ENCODE measurements at places on chromosomes 6 and 20.

DNA sequence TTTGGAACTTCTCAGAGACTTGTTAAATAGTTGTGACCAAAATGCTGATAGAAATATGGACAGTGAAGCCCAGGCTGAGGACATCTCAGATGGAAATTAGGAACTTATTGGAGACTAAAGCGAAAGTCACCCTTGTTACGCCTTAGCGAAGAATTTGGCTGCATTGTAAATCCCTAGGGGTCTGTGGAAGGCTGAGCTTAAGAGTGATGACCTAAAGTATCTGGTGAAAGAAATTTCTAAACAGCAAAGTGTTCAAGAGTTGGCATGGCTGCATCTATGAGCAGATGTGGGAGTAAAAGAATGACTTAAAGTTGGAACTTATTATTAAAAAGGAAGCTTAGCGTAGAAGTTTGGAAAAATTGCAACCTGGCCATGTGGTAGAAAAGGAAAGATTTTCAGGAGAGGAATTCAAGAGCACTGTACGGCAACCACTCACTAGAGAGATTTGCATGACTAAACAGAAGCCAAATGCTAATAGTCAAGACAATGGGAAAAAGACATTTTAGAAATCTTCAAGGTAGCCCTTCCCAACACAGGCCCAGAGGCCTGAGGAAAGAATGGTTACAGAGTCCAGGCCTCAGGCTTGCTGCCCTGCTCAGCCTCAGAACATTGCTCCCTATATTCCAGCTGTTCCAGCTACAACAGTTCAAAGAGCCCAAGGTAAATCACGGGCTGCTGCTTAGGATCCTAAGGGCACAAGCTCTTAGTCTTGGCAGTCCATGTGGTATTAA lies 61.6 kb upstream of the TNFRSF21 start:
- DNase-seq = no peak

GRCh38 chr6:33997265-33997664 lies 148.6 kb downstream of the GRM4 start:
- no peak for DNase-seq

GRCh38 chr6:114119056-114119455 lies 148.1 kb upstream of the HDAC2 start:
- DNase-seq = no peak

DNA sequence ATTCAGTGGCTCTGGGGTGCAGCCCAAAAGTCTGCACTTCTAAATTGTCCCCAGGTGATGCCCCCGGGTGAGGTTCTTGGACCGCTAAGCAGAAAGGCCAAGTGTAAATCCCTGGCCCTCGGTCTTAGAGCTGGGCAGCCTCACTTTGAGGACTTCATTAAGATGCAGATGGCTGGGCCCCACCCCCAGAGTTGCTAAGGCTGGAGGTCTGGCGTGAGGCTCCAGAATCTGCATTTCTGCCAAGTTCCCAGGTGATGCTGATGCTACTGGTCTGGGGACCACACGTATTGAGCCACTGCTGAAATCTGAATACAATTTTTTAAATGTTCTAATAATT lies 735 bp upstream of the SLC23A2 start:
- DNase-seq = no peak

GRCh38 chr20:43096126-43096930 lies 93.4 kb downstream of the PTPRT start:
- DNase-seq = no peak

- DNase-seq = no peak
Measured at GRCh38 chr20:35329435-35330139, 37.4 kb upstream of the FAM83C start.

DNA sequence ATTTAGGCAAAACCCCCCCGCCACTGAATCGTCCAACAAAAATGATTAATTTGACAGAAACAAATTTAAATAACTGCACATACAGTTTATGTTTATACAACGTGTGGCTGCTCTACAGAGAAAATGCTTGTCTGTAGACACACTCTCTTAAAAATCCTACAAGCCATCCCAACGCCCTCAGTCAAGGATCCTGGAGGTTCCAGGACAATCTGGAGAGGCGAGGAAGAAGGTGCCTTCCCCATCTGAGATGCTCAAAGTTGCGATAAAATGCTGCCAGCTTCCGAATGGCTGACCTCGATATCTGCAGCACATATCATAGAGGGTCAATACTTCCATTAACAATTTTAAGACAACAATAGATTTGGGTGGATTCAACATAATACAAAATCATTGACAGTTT lies 25.3 kb downstream of the ZNF217 start:
- DNase-seq = no peak

DNA sequence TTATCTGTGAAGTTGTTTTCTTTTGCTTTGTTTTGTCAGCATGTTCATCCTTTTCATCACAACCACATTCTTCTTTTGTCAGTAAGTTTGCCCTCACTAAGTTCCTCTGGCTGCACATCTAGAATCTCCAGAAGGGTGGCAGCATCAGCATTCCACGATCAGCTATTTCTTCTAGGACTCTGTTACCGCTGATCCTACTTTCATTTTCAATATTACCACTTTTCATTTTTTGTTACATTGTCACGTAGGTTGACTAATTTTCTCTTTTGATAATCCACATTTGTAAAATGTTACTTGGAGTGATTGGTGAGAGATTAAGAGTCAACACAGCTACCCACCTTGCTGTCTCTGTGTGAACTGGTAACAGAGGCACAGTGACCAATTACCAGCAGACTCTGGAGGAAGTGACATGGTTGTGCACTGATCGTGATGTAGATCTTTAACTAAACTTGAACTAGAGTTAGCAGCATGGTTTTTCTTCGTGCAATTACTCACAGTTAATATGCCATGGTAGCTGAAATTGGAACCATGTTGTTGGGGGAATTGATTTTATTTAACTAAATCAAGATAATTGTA lies 307.9 kb upstream of the SLC35B3 start:
- no peak for DNase-seq

GRCh38 chr20:57049296-57049695 lies 217.1 kb downstream of the BMP7 start:
- no peak for DNase-seq

GRCh38 chr6:113148566-113148965 lies 708.6 kb upstream of the MARCKS start:
- DNase-seq = no peak

DNA sequence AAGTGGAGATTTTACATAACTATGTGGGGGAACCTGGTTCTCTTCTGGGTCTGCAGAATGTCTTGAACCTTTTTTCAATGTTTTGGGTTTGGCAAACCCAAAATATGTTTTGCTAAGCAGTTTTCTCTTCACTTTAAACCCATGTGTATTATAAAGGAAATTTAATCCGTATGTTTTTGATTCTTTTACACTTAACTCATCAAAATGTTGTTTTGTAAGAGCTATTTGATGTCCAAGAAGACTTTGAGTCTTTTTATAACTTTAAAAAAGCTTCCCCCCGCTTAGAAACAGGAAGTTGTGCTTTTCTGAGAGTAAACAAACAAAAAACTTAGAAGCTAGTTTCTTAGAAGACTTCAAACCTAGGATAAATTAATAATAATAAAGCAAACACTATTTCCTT lies 81.9 kb upstream of the CEP162 start:
- DNase-seq = no peak

DNA sequence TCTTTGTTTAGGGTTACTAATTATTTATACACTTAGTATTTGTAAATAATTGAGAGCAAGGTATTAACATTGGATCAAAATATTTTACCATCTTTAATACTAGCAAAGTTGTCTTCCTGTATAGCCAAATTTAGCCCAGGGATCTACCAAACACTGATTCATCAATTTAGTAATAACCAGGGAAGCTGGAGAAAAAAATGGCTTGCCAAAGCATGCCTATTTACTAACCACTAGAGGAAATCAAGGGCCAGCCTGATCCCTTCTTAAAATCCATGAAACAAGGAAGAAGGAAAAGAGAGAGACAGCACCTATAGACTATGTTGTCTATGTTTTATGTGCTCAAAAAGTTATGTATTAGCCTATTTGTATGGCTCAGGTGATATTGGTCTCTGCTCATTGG lies 450.3 kb upstream of the GJE1 start:
- DNase-seq = no peak

GRCh38 chr6:25494469-25494868 lies 157.5 kb upstream of the SCGN start:
- no peak for DNase-seq

DNA sequence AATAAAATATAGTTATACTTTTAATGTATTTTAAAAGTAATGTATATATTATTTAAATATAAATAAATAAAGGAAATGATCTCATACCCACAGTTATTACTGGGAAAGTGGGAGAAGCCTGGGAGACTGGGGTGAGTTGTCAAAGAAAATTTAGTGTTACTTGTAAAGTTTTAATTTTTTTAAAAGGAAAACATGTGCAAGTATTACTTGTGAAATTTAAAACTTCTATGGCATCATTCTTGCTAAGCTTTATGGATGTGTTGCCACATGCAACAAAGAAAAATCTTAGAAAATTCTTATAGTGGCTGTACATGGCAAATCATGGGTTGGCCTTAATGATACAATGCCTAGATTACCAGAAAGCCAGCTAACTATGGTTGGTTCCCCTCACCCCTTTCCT lies 194.0 kb upstream of the KCNK16 start:
- DNase-seq = no peak

GRCh38 chr6:163756079-163756478 lies 341.6 kb downstream of the QKI start:
- DNase-seq = no peak

- DNase-seq = no peak
Measured at GRCh38 chr6:150729188-150729748, 129.6 kb downstream of the PLEKHG1 start.

DNA sequence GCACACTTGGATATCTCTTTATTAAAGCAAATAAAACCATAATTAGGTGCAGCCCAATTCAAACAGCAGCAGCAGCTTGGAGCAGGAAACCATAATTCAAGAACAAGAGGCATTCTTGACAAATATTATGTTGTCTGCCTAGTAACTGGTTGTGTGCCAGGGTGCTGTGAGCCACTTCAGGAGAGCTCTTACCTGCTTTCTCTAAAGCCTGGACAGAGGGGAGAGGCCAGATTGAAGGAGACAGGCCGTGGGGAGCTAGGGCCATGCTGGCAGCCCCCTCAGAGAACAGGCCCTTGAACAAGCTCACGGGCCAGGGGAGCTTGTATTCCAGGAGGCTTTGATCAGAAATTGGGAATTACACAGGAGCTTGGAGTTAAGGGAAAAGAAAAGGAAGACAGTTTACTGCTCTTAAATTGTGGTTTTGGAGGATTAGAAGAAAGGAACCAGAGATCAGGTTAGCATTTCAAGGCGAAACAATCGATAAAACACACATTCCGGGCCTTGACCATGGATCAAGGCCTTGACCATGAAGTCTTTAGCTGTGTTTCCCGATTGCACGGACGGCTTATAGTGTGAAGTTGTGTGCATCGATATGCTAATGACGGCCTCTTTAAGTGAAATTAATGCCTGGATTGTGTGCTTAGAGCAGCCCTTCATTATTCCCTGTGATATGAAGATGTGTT lies 69.8 kb upstream of the NKX2-2 start:
- DNase-seq = no peak

- DNase-seq = no peak
Measured at GRCh38 chr20:63017826-63018411, 11.2 kb upstream of the BHLHE23 start.

- peak; percentile 95 for DNase-seq
Measured at GRCh38 chr6:160972111-160972510, 19.5 kb upstream of the MAP3K4 start.

- DNase-seq = no peak
Measured at GRCh38 chr6:169799474-169799926, 48.1 kb downstream of the ERMARD start.

DNA sequence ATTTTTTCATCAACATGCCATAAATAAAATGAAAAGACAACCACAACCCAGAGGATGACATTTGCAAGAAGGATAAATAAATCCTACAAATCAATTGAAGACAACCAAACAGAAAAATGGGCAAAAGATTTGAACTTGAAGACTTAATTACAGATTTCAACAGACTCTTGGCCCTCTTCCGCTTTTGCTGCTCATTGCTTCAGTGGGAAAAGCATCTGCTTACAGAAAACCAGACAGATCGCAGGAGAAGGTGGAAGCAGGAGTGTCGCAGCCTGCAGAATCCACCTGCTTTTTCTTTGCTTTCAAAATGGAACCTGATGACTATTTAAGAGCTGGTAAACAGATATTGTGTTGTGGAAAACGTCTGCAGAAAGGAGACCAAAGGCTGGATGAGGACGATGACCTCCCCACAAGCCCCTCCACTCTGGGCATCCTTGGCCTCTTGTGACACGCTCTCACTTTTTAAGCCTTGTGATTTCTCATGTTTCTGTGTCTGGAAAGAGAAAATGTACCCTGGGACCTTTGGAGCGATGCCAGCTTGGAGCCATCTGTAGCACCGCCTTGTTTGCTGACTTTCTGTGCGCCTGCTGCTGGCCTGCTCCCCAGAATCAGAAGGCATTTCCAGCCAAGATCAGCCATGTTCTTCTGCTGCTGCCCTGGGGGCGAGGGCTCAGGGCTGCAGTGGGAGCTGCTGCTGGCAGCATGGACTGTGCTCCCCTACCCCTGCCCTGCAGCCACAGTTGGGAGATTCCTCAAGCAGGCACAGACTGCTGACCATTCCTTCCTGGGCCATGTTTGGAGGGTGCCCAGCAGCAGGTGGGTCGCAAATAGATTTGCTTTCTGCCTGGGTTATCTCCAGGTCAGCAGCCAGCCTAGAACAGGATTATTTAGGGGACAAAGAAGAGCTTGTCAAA lies 3.6 kb upstream of the CSTL1 start:
- DNase-seq = no peak

- no peak for DNase-seq
Measured at GRCh38 chr6:33764036-33764435, 17.3 kb upstream of the IP6K3 start.

GRCh38 chr20:35398660-35399144 lies 13.1 kb downstream of the UQCC1 start:
- peak; percentile 72 for DNase-seq

- no peak for DNase-seq
Measured at GRCh38 chr6:50565004-50565403, 148.3 kb upstream of the TFAP2D start.

- DNase-seq = no peak
Measured at GRCh38 chr20:62804627-62805154, at the start of gene OGFR. OGFR (plus strand) TSS chr20:62804835; CDS start chr20:62804860, 25 bp downstream.

DNA sequence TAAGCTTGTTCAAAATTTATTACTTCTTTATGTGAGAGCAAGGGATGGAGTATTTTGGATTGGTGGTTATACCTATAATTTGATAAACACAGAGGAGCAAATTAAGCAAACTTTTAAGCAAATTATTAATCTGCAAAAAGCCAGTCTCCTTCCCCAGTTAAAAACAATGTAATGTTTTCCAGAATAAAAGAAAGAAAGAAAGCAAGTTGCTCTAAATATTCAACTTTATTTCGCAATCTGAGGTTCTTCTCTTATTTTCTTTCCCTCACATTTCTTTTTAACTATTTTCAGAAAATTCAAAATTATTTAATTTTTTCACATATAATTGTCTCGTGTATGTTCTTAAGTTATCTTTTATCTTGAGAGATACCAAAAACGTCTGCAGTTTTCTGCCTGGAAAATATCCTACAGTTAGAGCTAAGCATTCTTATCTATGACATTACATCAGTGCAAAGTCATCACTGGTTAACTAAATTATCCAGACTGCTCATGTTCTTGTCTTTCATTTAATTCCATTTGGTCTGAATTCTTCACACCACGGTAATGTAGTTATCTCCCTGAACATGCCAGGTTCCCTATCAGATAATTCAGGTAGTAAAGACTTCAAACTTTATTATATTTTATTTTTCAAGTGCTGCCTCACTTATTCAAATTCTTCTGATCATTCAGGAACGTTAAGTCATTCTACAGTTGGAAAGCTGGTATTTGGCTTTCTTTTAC lies 3.3 kb upstream of the CNKSR3 start:
- DNase-seq = no peak
